ENCODE measurements at places on chromosomes 16 and 17.

DNA sequence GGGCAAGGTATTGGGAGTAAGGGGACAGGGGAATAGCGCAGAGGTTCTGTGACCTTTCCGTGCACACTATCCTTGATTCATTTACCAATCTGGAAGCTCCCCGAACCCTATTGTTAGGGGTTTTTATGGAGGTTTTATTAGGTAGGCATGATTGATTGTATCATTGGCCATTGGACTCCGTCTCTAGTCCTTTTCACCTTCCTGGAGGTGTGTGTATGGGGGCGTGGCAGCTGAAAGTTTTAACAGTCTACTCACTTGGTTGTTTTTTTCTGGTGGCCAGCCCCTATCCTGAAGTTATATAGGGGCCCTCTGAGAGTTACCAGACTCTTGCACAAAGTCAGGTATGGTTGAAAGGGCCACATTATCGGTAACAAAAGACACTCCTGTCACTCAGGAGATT lies 23.0 kb downstream of the MAP2K4 start:
- no peak for DNase-seq

DNA sequence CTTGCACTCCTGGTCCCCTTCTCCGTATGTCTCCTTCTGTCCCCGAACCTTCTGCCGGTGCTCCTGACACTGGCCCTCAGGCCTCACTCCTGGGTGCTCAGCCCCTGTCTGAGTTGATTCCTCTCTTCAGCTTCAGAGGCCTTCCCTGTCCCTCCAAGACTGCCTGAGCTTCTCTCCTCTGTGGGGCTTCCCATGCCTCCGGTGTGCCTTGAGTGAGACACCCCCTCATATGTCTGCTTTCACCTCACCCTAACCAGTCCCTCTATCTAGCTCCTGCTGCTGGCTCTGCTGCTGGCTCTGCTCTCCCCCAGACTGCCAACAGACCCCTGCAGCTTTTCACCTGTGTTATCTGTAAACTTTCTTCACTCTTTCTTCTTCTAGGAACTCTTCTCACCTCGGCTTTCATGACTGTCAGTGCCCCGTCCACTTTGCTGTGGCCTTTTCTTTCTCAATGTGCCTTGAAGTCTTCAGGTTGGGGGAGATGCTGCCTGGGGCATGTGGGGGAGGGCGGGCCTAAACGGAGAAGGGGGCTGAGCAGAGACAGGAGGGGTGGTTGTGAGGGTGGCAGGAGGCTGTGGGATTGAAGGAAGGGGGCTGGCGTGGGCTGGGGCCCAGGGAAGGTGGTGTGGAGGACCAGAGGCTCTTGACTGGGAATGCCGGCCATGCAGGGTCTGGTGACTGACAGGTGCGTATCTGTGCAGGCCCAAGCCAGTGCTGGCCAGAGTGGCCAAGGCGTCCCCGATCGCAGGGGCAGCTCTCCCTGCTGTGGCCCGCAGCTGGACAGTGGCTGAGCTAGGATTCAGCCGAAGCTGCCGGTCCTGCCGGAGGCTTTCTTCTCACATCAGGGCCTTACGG lies 81.3 kb downstream of the METRNL start:
- no peak for DNase-seq

- DNase-seq = no peak
These were observed 28.5 kb downstream of the FTO start for GRCh38 chr16:53732296-53732929.

DNA sequence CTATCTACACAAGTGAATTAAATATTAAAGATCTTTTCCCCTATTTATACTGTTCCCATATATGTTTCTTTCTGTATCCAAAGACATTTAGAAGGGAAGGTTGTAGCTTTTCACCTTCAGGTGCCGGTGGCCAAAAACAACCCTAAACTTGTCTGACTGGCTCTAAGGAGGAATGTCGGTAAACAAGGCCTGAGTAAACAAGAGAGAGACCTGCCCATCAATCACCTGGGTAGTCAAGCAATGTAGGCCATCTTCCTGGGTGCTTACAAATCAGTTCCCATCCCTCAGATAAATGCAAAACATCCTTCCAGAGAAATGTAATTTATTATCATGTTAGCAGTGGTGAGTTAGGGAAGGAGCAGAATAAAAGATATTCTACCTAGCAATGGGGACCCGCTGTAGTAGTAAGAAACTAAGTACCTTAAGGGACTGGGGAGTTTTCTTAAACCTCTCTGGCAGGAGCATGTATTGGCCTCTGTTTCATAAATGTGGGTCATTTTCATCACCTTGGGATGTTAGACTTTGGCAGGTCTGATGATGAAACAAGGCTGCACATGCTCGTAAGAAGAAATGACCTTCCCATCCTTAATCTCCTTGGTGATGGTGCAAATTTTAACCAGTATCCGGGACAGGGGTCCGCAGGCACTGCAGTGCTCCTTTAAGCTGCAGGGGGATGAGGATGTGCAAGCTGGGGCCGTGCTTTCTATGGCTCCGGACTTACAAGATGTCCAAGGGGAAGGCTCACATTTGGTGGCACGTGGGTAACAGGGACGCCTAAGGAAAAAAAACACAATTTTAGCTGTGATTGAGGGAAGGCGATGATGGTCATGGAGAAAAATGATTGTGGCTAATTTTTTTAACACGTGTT lies 8.4 kb downstream of the KRT39 start:
- DNase-seq = no peak

- DNase-seq = no peak
These were observed 18.6 kb downstream of the SETD6 start for GRCh38 chr16:58533751-58534470.

- DNase-seq = no peak
These were observed 13.1 kb upstream of the ABCC3 start for GRCh38 chr17:50621574-50622031.

- no peak for DNase-seq
These were observed 471.1 kb downstream of the WWOX start for GRCh38 chr16:78570399-78571141.

Data from stimulated activated CD8-positive, alpha-beta memory T cell treated with anti-CD3 and anti-CD28 coated beads, Interleukin-4, amount 100 ng/mL, for 1 hour (primary cell).